A172 (cell line): ENCODE measurements at places on chromosomes 4 and X. TPM values are rescaled to one million over a fixed set of nuclear protein-coding genes. Genes with fewer than 3 reads are reported as not detected.

Gene ZNF630
- total RNA-seq = 2.7 and 3.5 TPM in 2 replicates

Gene GSX2
- not detected in 2 replicates for total RNA-seq

Gene SPACA5B
- total RNA-seq = not detected in 2 replicates

Gene MAGEA8
- total RNA-seq = not detected in 2 replicates

Gene TMEM128
- 26.5 and 29.5 TPM in 2 replicates for total RNA-seq

DNA sequence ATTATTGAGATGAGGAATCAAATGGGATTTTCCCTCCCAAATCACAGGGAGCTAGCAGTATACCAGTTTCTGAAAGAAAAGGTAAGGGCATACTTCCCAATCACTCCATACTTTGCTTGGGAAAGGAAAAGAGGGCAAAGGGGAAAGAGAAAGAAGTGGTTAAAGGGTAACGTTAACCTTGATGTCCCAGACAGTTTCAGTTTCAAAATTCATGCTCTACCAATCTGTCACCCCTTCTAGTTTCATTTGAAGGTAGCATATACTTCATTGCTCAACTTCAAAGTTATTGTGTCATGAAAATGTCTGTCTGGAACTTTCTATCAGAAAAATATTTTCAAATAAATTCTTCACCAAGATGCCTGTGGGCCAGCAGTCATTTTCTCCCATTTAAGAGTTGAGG is 16.0 kb downstream of the TNMD start:
- no peak for DNase-seq

GRCh38 chr4:126991965-126992364 is 640.8 kb upstream of the INTU start:
- DNase-seq = peak; percentile 4

DNA sequence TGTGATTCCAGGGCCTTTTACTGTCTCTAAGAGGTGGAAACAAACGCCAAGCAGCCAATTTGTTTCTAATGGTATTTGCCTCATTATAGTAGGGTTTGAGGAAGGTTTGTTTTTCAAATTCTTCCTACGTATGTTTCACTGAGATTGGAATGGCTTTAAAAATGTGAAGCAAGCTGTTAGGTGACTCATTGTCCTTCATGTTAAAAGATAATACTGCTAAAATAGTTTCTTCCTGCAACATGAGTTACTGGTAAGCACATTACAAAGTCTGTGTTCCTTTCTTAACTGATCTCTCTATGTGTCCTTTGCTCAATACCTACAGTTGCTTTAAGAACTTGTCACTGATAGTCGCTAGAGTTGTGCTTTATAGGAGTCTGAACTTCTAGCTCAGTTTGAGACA is 1183.9 kb downstream of the RPA4 start:
- no peak for DNase-seq

DNA sequence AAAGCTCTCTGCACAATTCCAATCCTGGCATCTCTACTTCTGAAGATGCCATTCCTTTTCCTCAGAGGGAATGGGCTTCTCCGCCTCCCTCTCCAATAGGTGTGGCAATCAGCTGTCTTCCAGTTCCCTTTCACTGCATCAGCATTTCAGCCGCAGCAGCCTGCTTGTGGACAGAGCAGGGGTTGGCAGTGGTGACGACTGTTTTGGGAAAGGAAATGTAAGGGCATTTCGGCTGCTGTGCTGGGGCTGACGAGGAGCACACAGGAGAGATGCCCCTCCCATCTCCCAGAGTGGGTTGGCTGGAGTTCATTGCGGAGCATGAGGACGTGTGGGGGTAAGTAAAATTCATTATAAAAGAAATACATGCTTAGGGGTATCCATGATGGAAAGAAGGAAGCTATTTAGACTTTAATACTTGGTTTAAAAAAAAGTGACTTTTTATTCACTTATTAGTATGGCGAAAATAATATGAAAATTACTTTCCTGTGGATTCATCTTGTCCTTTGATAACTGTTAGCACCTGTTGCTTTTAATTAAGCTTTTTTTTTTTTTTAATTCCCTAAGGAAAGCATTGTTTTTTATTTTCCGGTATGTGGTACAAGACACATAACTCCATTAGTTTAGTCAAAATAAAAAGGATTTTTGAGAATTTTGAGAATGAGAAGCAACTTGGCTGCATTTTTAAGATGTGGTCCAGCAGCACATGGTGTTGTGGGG is at the start of gene LIMCH1:
Gene LIMCH1, plus strand, starts transcription at position 141 of the 717 bp plus-strand sequence. CDS start 67,839 bp downstream, outside the sequence.
- peak; percentile 70 for DNase-seq

DNA sequence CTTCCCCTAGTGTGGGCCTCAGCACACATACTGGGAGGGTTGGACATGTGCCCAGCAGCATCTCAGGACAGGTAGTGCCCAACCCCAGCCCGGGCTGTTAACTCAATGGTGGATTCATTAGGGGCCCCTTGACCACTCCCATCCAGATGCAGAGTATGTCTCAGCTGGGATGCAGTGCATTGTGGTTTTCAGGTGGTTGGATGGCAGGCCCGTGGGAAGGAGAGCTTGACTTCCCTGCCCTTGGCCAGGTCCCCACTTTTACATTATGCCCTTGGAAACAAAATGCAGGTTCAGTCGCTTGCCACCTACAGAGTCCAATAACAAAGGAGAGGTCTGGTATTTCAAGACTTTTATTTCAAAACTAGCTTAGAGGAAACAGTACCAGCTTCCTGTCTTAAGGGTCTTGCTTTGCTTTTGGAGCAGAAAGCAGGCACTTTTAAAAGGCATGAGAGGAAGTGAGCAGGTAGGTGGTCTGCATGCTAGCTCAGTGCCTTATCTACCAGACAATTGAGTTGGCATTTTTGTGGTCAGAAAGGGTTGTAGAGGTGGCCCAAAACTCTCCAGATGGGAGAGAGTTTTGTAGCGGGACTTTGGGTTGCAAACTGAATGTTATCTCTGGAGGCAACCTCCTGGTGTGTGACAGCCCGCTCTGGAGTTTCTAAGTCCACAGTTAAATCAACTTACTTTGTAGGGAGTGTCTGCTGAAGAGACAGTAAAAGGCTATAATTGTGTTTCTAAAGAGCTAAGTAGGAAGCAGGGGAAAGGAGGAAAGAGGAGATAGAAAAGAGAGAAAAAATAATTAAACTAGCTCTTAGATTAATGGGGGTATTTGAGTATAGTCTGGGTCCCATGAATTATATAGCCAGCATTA is 171.0 kb downstream of the GALNTL6 start:
- peak; percentile 77 for DNase-seq

DNA sequence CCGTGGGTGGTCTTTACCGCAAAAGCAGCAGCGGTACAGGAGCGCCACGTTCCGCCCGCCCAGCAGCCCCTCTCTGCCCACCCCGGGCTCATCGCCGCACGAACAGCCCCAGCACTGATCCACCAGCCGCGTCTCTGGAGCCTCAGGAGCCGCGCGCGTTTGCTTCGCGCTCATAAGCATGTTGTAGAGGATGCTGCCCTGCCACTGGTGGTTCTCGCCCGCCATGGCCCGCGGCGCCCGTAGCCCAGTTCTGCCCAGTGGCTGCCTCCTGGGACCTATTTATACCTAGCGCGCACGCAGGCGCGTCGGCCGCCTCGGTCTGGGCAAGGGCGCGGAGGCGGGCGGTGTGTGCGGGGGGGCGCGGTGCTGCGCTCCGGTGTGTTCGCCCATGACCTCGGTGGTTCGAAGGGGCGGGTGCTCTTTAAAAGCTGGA is at the start of gene NR0B1:
Gene NR0B1, minus strand, starts transcription at position 252 of the 433 bp plus-strand sequence. Its CDS starts 27 bp downstream, at position 225.
- no peak for DNase-seq

- DNase-seq = no peak
These were observed 8.7 kb downstream of the TMEM187 start for GRCh38 chrX:153981231-153981630.

DNA sequence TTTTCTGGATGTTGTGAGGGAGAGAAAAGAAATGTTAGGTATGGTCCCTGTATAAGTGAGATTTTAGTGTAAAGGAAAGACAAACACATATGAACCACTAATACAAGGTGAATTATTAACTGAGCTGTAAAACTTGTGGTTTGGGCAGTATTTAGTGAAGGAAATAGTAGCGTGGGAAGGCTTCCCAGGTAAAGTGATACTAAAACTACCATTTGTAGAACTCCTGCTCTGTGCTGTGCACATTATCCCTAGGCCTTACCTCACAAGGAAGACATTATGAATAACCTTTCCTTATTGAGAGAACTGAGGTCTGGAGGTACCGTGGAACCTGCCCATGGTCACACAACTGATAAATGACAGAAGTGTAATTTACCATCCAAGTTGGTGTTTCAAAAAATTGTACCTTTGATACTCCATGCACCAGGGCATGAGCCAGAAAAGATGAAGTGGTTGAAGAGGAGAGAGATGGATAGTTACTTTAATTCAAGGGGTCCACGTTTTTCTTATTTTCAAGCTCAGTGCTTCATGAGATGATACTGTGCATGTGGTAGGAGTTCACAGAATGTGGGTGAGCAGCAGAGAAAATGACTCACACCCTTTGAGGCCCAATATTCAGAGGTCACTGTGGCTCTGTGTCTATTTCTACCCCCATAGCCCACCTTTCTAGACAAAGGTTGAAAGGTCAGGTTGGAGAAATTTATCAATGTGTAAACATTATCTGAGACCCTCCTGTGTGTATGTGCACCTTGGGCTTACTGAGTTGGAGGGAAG is 2.6 kb upstream of the VSIG4 start:
- no peak for DNase-seq

DNA sequence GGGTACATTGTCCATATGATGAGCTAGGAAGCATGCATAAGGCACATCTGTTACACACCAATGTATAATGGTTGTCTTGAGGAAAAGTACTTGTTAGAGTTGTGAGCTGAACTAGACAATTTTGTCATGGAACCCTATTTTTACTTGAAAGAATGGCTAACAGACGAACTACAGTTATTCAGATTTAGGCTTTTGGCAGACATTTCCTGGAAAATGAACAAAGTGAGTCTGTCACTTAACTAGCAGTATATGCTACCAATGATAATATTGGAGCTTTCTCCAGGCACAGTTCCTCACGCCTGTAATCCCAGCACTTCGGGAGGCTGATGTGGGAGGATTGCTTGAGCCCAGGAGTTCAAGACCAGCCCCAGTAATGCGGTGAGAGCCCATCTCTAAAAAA is 61.9 kb upstream of the SLC25A43 start:
- DNase-seq = no peak

- DNase-seq = peak; percentile 4
These were observed 58.5 kb upstream of the SMAD1 start for GRCh38 chr4:145423017-145423708.

DNA sequence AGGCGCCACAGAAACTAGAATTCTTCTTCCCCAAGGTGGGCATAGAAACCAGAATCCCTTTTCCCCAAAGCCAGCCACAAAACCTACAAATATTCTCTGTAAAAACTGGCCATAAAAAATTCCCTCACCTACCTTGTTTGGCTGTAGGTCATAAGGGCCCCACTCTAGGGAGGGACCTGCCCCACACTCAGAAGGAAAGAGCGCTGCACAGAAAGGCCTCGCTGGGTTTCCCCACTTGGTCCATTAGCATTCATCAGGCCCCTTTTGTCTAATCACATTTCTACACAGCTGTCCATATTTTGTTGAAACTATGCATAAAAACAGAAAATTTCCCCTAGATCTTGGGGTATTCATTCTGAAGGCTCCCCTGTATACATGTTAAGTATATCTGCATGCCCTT is 54.1 kb downstream of the PHKA2 start:
- DNase-seq = no peak

GRCh38 chr4:2135083-2135482 is 76.0 kb downstream of the NAT8L start:
- DNase-seq = peak; percentile 5

DNA sequence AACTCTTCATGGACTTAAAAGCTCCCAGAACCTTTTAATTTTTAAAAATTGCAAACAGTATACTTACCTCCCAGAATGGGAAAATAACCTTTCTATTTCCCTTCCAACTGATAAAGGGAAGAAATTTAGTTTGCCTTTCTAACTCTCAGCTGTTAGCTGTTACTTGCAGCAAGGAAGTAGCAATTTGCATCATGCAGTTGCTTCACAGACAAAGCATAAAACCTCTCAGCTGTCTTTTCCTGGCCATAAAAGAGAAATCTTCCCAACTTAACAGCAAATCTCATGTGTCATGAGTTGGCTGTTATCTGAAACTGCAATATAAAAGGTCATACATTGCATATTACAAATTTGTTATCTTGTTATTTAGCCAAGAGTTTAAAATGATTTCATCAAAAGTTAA is 18.4 kb downstream of the C4orf17 start:
- DNase-seq = no peak

GRCh38 chr4:21768349-21769310 is 179.9 kb downstream of the KCNIP4 start:
- peak; percentile 48 for DNase-seq
